ENCODE measurements at places on chromosomes 6 and 20.

DNA sequence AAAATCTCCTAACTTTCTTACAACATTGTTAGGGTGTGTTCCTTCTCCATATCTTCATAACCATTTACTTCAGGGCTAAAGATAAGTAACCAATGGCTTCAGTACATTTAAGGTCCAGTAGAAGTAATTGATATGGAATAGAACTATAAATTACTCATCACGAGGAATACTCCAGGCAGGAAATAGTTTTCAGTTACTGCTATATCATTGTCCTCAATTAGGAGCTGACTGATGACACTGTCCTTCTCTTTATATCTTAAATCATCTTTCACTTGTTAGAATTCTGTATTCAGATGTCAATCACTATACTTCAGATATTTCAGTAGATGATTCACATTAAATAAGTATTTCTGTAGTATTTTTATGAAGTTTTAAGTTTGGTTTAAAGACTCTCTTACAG, 88.4 kb downstream of the COL19A1 start:
- DNase-seq = no peak

- peak; percentile 49 for DNase-seq
Observed at GRCh38 chr6:135147637-135148592, 33.2 kb upstream of the MYB start.

- peak; percentile 45 for DNase-seq
Observed at GRCh38 chr6:28490205-28490890, 25.2 kb downstream of the GPX6 start.

DNA sequence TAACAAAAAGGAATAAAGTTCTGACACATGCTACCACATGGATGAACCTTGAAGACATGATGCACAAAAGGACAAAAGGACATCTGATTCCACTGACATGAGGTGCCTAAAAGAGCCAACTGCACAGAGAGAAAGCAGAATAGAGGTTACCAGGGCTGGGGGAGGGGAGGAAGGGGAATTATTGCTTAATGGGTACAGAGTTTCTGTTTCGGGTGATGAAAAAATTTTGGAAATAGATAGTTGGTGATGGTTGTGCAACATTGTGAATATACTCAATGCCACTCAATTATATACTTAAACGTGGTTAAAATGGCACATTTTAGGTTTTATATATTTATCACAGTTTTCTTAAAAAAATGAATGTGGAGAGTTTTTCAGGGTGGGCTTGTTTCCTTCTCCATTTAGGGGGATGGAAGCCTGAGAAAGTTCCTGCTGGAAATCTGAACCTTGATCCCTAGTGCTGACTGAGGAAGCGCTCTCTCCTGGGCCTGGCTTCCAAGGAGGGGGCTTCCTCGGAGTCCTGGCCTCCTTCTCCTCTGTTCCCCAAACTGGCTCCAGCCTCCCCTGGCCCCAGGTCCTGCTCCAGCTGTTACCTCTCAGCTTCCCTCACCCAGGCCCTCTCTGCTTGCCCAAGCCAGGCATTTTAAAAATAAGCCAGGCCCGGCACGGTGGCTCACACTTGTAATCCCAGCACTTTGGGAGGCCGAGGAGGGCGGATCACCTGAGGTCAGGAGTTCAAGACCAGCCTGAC, 79.2 kb downstream of the NOL4L start:
- DNase-seq = no peak

DNA sequence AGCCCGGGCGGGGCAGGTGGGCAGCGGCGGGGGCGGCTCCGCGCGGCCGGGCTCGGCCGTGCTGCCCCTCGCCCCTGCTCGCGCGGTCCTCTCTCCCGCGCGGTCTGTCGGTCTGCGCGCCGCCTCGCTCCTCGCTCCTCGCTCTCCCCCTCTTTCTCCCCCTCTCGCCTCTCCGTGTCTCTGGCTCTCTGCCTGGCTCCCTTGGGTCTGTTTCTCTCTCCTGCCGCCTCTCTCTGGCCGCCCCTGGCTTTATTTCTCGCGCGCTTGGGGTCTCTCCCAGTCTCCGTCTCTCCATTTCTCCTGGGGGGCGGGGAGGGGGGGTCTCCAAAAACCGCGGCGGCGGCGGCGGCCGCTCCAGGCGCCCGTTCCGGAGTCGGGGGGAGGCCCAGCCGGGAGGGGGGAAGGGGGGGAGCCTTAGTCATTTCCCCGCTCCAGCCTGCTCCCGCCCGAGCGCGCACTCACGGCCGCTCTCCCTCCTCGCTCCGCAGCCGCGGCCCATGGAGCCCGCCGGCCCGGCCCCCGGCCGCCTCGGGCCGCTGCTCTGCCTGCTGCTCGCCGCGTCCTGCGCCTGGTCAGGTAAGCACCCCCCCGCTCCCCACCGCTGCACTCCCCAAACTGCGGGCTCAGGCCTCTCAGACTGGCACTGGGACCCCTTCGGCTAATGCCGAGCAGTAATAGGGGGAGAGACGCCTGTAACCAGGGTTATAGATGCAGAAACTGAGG, at the start of gene SIRPA:
Gene SIRPA (plus strand): TSS at position 457 of the 723 bp plus-strand sequence. CDS start 41 bp downstream, at position 498.
- peak; percentile 75 for DNase-seq

GRCh38 chr6:141123049-141123448, 1009.7 kb upstream of the GJE1 start:
- no peak for DNase-seq

DNA sequence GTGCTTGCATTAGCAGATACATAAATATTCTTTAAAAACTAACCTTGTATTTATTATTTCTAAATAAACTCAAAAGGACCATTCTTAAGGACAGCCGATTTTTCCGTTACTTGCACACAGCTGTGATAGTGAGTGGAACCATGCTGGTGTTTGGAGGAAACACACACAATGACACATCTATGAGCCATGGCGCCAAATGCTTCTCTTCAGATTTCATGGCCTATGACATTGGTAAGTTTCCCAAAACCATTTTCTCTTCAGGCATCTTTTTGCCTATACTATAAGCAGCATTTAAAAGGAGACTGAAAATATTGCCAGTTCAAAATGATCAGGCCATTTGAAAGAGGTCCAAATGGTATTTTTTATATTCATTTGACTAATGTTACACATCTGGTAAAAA, 92.3 kb downstream of the ATRN start:
- no peak for DNase-seq

DNA sequence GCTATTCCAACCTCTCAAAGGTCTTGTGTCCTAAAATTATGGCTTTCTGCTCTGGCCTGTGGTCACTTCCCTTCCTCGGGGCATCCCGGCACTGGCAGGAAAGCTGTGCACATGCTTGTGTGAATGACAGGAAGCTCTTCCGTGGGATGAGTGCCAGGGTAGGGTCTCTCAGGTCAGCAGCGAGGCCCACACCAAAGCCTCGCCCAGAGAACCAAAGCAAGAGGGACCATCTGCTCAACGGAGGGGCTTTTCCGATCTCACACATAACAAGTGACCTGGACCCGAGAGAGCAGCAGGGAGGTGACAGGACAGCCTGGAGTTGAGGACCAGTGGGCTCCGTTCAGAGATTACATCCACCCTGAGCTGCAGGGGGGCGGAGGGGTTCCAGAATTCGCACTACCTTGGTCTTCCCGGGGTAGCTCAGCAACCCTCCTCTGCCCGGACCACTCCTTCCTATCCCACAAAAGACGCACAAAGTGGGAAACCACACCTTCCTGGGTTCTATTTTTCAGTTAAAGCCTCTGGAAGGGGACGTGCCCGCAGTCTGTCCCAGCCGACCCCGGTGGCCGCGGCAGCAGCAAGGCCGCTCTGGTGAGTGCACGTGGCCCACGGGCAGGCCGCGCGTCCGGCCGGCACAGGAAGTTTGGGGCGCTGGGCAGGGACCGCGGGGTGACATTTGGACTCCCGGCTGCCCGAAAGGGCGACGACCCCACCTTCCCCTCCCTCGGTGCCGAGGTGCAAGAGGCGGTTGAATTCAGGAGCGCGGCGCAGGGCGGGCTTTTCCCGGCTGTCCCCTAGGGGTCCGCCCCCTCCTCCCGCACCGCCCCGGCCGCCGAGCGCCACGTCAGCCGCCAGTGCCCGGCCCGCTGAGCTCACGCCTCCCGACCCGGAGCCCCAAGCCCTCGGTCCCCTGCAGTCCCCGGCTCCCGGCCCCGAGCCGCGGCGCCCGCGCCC, 988 bp downstream of the TXNDC5 start:
- peak; percentile 29 for DNase-seq

DNA sequence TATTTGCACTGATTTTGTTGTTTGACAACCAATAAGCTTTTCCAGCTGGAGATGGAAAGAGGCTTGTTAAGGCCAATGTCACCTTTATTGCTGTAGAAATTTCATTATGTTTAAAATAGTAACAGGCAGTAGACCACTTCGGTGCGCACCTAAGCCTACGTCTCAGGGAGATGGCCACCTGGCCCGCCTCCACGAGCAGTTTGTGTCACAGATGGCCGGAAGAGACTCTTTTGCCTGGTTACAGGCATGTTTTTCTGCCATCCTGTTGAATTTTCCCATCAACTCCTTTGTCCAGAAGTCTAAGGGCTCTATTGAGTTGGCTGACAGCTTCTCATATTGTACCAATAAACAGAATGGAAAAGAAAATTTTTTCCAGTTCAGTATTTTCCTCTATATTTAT, 51.0 kb downstream of the SLC9A8 start:
- DNase-seq = no peak

- DNase-seq = no peak
Observed at GRCh38 chr6:11767458-11767857, 11.1 kb downstream of the ADTRP start.

Data from iris pigment epithelial cell (primary cell).